Caki2 (cell line): ENCODE measurements at places on chromosomes 4 and X. TPM values are rescaled to one million over a fixed set of nuclear protein-coding genes. Genes with fewer than 3 reads are reported as not detected.

The NSG1 gene
- total RNA-seq, result 3.0 and 3.8 TPM in 2 replicates

The NWD2 gene
- not detected in 2 replicates for total RNA-seq

DNA sequence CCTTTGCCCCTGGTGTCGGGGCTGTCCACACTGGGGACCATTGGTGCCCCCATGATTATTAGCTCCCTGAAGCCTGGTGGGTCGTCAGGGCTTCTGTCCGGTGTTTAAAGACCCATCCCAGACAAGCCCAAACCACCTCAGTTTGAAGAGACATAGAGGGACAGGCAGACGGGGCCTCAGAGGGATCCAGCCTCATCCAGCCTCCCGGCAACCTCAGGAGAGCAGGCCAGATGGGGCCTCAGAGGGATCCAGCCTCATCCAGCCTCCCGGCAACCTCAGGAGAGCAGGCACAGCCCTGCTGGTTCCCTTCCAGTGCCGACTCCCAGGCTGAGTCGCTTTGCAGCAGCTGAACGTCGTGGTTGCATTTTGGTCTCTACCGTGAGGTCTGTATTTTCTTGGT, 32.1 kb downstream of the PIGG start:
- no peak for DNase-seq

- DNase-seq, result no peak
Observed at GRCh38 chr4:16775411-16776154, 122.9 kb downstream of the LDB2 start.

DNA sequence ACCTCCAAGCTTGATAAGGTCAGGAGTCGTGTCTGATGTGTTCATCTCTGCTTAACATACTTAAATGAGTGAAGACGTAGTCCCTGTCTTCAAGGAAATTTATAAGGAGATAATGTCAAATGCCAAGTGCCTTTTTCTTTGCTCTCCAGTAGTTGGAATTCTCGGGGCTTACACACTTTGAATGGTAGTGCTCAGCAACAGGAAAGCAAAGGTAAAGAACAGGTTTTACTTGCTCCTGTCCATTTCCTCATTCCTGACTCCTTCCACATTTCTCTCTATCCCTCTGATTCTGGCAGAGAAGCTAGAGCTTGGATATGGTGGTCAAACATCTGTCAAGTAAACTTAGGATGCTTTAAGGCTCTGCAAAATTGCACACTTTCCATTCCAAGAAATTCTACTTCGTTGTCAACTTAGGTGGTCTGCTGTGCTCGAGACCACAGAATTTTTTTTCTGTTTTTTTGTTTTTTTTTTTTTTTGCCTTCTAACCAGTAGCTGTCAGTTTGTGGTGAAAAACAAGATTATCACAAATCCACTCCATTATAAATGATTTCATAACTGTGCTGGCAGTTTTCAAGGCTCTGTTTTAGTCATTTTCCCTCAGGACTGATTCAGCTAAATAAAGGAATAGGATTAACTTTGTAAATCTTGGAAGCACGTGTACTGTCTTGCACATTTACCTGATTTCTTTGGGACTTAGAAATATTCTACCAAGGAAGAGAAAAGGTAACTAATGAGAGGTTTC, 180.8 kb upstream of the ANXA3 start:
- no peak for DNase-seq

- no peak for DNase-seq
Observed at GRCh38 chrX:46782034-46782433, 23.1 kb upstream of the SLC9A7 start.
